ENCODE measurements at places on chromosomes 12 and 14.

DNA sequence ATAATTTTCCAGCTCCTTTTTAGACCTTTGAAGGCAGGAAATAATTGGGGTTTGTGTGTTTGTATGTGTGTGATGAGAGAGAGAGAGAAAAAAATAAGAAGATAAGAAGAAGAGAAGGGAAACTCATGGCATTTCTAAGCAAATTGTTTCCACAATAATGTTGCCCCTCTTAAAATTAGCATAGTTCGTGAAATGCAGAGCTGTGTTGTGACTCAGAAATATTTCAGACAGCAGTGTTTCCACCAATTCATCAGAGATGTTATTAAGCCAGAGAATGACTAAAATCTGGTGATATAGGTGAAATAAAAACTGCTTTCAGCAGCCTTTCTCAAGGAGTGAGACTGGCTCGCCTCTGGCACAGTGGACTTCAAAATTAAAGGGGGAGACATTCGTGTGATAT, 65.9 kb upstream of the ARHGAP5 start:
- no peak for DNase-seq

DNA sequence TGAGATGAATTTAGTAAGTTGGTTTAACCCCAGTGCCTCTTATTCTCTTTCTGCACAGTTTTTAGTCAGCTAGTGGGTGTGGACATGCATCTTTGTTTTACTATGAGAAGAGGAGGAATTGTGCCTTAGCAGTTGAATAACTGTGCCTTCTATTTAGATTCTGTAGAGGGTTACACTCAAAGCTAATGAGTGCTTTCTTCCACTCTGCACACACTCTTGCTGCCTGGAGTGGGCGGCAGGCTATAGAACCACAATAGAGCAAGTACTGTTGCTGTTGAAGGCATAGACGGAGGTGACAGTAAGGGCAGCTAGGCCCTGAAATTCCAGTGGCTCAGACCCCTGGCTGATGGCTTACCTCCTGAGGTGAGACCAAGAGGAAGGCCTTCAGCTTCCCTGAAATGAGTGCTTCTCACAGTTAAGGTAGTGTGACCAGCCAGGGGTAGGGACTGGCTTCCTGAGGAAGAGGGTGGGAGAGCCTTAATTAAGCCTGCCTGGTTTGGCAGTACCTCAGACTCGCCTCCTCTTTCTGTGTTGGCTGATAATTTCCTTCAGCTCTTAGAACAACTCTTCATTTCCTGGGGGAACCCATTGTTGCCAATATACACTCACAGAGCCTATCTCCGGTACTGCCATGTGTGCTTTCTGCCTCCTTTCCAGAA, 24.7 kb downstream of the SUSD6 start:
- DNase-seq = peak; percentile 68

DNA sequence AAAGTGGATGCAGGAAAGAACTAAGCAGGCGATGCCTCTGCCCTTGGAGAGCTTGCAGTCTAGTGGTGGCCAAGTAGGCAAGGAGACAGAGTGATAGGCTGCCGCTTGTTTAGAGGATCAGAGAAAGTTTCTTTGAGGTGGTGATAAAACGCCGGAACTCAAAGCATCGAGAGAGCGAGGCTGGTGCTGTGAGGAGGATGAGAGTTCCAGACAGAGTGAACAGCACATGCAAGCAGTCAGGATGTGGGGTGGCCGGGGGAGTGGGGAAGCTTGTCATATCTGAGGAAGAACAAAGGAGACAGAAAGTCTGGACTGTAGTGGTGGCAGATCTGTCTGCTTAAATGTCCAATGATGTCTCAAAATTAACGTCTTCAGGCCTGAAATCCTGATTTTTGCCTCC, 319.7 kb downstream of the SNAPC1 start:
- DNase-seq = no peak

- no peak for DNase-seq
Observed at GRCh38 chr12:102010265-102010994, 51.4 kb downstream of the WASHC3 start.
